ENCODE measurements at places on chromosomes 1 and 21. TPM values are rescaled to one million over a fixed set of nuclear protein-coding genes. Genes with fewer than 3 reads are reported as not detected.
A peak's percentile ranks its signal among the peaks of the same experiment; 100 is the strongest.

DNA sequence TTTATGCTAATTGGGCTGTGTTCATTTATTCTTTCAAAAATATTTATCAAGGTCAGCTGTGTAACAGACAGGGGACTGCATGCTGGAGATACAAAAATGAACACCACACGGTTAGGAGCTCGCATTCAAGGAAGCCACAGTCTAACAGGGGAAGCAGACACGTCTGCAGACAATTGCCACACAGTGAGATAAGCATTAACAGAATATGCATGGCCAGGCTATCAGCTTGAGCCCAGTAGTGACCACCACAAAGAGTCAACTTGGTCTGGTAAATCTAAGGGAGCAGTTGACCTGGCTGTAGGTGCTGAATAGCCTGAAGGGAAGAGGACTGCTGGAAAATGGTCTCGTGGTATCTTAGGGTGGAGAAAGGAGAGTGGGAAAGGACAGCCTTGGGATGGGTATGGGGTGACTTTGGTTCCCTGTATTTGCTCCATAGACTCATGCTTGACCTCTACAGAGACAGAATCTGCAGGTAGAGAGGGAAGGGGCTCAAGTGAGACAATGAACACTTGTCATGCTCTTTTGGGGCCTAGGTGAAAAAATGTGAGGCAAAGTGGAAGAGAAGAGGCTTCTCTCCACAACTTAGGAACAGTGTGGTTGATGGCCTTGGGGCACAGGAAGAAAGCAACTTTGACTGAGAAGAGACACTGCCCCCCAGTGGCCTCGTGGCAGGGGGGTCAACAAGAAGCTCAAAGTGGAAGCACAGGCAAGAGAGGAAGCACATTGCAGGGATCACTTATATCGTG, 7.6 kb upstream of the NPL start:
- DNase-seq, result peak; percentile 73
- no peak overlapping the region for H3K4me3 ChIP-seq
- peaks cover 1% of the 10 kb centered on the region for H3K4me1 ChIP-seq

GRCh38 chr1:1841575-1841995, 49.3 kb downstream of the GNB1 start:
- no peaks in the 10 kb centered on the region for H3K36me3 ChIP-seq
- H3K27ac ChIP-seq, result no peak overlapping the region
- H3K27me3 ChIP-seq, result no peaks in the 10 kb centered on the region
- H3K4me3 ChIP-seq, result no peak overlapping the region
- DNase-seq, result no peak
- peaks cover 3% of the 10 kb centered on the region for H3K4me1 ChIP-seq

DNA sequence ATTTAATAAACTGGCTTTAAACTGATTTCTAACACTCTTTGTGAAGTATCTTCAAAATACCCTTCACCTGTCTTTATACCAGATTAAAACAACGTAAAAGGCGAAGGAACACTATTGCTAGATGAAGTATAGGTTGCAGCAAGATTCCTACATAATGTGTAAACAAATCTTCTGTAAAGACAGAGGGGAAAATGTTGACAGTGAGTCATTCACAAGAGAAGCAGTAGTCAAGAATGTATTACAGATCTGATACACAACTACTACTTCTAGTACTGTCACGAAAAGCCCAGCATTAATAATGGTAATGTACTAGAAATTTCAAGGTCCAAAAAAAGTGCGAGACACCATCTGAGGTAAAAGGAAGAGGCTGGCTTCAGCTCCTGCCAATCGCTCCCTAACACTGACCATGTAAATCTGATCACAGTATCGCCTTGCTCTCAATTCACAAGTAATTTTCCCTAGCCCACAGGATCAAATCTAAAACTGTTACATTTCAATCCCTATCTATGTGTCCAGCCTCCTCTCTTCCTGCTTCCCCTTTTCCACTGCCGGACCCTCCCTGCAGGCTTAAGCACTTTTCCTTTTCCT, 290.4 kb downstream of the AKT3 start:
- no peaks in the 10 kb centered on the region for H3K27me3 ChIP-seq
- no peaks in the 10 kb centered on the region for H3K4me1 ChIP-seq
- no peak overlapping the region for H3K4me3 ChIP-seq
- H3K27ac ChIP-seq, result no peak overlapping the region
- no peaks in the 10 kb centered on the region for H3K36me3 ChIP-seq

GRCh38 chr1:23282957-23283356, 61.1 kb downstream of the HNRNPR start:
- H3K36me3 ChIP-seq, result no peaks in the 10 kb centered on the region
- peak overlapping the region; percentile 16 for H3K27ac ChIP-seq
- DNase-seq, result no peak
- peaks cover 38% of the 10 kb centered on the region for H3K4me1 ChIP-seq
- H3K27me3 ChIP-seq, result no peaks in the 10 kb centered on the region
- no peak overlapping the region for H3K4me3 ChIP-seq

DNA sequence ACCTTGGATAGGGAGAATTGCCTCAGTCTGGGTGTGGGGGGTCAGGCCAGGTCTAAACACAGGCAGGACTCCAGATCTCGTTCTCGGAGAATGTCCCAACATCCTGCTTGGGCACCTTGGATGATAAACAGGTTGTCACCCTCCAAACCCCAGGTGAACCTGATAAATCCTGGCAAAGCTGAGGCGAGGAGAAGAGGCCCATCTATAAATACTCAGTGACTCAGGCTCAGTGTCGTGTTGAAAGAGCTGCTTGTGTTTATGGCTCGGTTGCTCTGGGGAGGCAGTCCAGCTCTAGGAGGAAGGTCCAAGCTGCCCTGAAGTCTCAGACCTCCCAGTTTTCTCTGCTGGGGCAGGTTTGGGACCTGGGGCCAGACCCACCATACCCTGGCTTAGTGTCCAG, 15.8 kb upstream of the TRIM63 start:
- no peaks in the 10 kb centered on the region for H3K36me3 ChIP-seq
- H3K27ac ChIP-seq, result no peak overlapping the region
- H3K4me1 ChIP-seq, result peaks cover 4% of the 10 kb centered on the region
- H3K27me3 ChIP-seq, result no peaks in the 10 kb centered on the region

GRCh38 chr1:91046766-91047165, 24.9 kb upstream of the ZNF644 start:
- no peak for DNase-seq
- H3K36me3 ChIP-seq, result no peaks in the 10 kb centered on the region
- no peaks in the 10 kb centered on the region for H3K4me1 ChIP-seq
- H3K27me3 ChIP-seq, result no peaks in the 10 kb centered on the region
- no peak overlapping the region for H3K4me3 ChIP-seq

- DNase-seq, result no peak
- no peaks in the 10 kb centered on the region for H3K4me1 ChIP-seq
- no peak overlapping the region for H3K4me3 ChIP-seq
- no peaks in the 10 kb centered on the region for H3K36me3 ChIP-seq
- H3K27me3 ChIP-seq, result no peaks in the 10 kb centered on the region
- H3K27ac ChIP-seq, result no peak overlapping the region
These were observed 88.1 kb downstream of the DMRTB1 start for GRCh38 chr1:53547231-53547790.

DNA sequence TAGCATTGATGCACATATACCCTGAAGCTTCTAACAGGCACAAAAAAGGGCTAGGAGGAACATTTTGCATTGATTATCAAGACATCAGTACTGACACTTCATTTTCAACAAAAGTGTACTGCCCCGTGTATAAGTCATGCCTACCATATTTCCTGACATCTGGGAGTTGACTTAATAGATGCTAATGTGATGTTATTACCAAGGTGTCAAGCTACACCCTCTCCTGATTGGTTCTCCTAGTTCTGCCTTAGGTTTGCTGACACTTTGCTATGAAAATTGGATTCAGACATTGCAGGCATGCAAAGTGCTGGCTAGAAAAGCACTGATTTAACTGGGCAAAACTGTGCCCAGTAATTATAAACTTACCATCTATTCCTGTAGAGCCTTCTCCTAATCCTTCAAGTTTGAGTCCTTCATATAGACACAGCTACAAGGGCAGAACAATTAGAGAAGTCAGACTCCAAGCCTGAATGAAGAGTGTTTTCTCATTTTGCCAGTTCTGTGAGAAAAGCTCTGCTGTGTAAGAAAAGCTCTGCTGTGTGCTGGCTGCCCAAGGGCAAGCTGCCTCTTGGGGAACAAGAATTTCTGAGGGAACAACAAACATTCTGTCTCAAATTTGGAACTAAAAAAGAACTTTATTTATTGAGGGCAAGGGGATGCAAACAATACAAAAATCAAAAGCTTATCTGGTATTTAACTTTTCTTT, 11.2 kb downstream of the S100A10 start:
- peaks cover 26% of the 10 kb centered on the region for H3K36me3 ChIP-seq
- no peak for DNase-seq
- no peak overlapping the region for H3K4me3 ChIP-seq
- no peaks in the 10 kb centered on the region for H3K27me3 ChIP-seq
- no peak overlapping the region for H3K27ac ChIP-seq
- no peaks in the 10 kb centered on the region for H3K4me1 ChIP-seq

DNA sequence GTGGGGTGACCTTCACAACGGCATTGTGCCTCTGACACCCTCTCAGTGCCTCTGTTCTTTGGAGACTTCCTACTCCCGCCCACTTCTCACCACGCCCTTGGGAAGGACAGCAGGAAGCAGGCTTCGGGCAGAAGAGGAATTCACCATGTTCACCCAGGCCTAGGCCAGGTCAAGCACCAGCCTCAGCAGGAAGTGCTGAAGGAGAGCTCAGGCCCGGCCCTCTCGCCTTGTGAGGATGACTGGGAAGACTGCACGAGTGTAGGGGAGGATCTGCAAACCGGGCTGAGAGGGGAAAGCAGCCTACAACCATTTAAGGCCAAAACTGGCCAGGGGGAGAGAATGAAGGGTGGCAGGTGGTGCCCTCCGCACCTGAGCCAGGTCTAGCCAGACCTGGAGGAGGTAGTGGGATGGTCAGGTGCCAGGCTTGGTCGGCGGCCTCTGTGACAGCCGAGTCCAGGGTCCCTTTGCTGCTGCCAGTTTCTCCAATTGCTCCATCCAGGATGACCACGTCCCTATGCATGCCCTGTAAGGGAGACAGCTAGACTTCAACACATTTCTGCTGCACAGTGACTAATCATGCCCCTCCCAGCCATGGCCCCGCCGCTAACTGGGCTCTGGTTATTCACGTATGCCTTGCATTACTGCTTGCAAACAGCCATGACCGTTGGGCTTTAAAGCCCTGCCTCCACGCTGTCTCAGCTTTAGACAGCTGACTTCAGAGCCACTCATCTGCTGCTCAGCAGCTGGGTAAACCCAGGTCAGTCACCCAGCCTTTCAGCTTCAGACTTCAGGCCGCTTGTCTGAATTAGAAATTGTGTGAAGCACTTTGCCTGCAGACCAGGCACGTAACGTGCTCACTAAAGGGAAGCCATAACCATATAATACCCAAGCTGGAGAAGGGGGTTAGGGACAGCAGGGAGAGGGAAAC, 8.9 kb downstream of the MRTO4 start:
- no peak for DNase-seq
- H3K4me3 ChIP-seq, result no peak overlapping the region
- no peaks in the 10 kb centered on the region for H3K4me1 ChIP-seq
- no peak overlapping the region for H3K27ac ChIP-seq

DNA sequence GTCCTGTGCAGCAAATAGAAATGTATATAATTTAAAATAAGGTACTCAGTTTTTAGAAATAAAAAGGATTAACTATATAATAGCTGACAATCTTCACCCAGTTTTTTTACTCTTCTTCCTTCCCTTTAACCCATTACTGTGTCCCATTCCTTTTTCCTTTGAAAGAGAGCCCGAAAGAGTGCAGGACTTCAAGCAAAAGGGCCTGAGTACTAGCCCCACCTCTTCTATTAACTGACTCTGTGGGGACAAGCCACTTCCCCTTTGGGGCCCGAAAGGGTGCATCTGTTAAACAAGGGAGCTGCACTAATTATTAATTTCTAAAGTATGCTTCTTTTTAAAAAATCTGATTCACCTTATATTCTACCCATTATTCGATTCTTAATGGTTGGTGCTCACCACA, 3.3 kb downstream of the USP24 start:
- H3K36me3 ChIP-seq, result no peaks in the 10 kb centered on the region
- no peak overlapping the region for H3K27ac ChIP-seq
- H3K4me1 ChIP-seq, result peaks cover 32% of the 10 kb centered on the region
- no peak overlapping the region for H3K4me3 ChIP-seq

DNA sequence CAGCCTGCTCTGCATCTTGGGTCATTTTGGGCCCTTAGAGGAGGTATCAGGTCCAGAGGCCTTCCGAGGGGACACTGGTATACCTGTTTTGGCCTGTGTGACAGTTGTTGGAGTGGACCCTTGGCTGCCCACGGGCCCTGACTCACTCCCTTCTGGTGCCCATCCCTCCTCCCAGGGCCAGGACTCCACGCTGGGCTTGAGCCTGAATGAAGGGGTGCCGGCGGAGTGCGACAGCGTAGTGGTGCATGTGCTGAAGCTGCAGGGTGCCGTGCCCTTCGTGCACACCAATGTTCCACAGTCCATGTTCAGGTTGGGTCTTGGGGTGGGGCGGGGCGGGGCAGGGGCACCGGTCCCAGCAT, 11.1 kb downstream of the FAAH start:
- H3K27ac ChIP-seq, result no peak overlapping the region
- H3K27me3 ChIP-seq, result no peaks in the 10 kb centered on the region
- no peaks in the 10 kb centered on the region for H3K36me3 ChIP-seq
- H3K4me1 ChIP-seq, result peaks cover 16% of the 10 kb centered on the region
- DNase-seq, result no peak

DNA sequence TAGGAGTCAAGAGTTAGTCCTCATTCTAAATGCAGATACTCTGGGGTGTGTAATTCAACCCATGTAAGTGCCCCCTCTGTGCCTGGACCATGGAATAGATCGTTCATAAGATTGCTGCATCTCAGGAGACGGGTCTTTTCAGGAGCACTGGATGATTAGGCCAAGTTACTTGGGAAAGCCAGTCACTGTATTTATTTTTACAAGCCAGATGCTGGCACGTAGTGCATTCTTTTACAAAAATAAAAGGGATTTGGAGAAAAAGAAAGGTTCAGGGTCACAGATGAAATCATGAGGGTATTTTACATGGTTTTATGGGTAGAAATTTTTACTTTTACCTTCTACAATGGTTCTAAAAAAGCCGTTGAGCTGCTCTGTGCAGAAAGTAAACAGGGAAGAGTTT, 102.6 kb upstream of the UBE2U start:
- H3K27me3 ChIP-seq, result no peaks in the 10 kb centered on the region
- no peak overlapping the region for H3K27ac ChIP-seq
- H3K4me1 ChIP-seq, result no peaks in the 10 kb centered on the region

DNA sequence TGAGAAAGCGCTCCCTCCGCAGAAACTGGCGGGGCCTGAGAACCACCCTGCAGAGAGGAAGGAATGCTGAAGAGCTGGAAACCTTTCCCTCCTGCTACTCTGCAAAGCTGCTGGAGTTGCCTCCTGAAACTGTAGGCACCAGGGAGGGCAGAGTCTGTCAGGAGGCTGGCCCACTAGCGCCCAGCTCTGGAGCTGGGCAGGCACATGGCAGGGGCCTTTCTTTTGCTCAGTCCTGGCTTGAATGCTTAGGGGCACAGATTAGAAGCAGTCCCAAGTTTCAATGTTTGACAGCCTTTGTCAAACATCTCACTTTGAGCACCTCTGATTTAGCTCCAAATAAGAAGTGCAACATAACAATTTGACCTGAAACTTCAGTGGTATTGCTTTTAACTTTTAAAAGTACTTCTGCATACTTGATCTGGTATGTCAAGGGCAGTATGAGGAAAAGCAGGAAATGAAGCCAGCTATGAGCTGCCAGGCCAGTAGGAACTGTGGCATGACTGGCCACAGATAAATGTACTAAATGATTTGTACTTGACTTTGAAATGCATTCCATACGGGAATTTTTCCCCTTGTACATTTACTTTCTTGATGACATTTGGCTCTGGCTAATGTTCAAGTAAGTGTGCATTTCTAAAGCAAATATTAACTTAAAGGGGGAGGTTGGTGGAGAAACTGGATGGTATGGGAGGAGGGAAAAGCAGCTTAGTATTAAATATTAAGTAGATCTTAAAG, 7.2 kb downstream of the C1orf116 start:
- H3K4me1 ChIP-seq, result peaks cover 3% of the 10 kb centered on the region
- no peaks in the 10 kb centered on the region for H3K36me3 ChIP-seq
- peak; percentile 63 for DNase-seq
- no peak overlapping the region for H3K27ac ChIP-seq

The LIN9 gene
- 1.3 TPM for total RNA-seq

The CGN gene
- 48.9 TPM for total RNA-seq

The MAP3K21 gene
- 7.3 TPM for total RNA-seq

The AMY2A gene
- not detected for total RNA-seq

The CFHR3 gene
- total RNA-seq, result 215 TPM
